ENCODE measurements at places on chromosomes 5 and 9.

GRCh38 chr9:91187311-91187964 lies 174.3 kb downstream of the AUH start:
- DNase-seq: no peak

DNA sequence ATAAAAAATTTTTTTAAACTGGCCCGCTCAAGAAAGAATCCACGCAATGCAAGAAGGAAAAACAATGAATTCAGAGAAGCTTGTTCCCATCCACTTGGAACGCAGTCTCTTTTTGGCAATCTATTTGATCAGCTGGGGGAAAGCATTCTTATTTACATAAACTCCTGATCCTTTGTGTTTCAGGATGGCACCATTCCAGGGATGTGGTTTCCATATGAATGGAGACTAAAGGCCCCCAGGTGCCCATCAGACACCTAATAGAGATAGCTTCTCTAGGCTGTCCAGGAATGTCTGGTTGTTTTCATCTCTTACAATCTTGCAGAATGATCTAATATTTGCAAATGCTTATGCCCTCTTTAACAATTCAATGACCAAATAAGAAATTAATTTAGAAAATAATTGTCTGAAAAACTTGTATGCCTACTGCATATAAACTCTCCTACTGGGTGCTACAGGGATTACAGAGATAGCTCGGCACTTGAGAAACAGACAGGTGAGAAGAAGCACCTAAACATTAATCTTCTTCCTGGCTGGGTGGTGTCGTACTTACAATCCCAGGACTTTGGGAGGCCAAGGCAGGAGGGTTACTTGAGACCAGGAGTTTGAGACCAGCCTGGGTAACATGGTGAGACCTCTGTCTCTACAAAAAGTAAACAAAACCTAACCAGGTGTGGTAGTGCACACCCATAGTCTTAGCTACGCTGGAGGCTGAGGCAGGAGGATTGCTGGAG lies 3.0 kb upstream of the RASGRF2 start:
- no peak for DNase-seq

DNA sequence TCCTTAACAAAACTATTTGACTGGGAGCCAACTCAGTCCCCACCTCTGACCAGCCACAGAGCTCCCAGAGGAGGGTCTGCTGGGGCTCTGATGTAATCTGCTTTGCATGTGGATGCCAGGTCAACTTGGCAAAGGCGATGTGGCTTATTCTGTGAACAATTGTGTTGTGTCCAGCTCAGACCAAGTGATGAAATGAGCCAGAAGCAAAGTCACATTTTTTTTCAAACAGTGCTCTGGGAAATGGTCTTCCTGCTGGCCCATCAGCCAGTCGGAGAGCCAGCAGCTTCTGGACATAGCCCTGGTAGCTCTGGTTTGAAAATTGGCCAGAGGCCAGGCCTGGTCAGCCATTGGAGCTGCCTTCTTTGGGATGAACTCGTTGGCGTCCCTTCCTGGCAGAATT lies 86.5 kb downstream of the ANGPTL2 start:
- no peak for DNase-seq

DNA sequence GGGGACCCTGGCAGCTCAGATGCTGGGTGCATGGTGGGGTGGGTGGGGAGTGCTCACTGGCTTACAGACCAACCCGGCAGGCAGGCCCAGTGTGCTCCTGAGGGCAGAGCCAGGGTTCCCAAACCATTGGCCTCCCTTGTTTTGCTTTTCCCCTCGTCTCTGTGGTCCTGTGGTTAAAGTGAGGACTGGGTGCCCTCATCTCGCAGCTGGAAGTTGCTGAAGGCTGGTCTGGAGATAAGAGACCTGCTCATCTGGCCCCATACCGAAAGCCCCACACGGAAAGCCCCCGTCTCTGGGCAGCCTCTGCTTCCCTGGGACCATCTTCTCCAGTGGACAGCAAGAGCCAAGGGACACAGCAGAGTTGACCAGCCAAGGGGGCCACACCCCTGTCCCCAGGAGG lies 9.8 kb upstream of the NACC2 start:
- DNase-seq: no peak

DNA sequence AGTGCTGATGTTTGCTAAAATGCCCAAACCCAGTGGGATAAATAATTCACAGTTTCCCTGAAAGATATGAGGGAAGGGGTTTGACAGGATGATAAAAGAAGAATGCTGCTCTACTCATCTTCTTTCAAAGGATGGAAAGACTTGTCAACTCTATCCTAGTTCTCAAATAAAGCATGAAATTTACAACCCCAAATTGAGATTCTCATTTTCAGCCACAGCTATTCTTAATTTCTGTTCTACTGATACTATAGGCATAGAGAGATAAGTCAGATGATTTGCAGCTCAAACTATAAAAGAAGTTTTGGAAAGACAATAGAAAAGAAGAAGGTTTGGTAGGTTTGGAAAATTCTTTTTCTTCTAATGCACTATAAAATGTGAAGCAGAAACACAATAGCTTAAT lies 542.6 kb downstream of the CSNK1G3 start:
- DNase-seq: no peak

GRCh38 chr5:201672-202071 lies 10.4 kb downstream of the LRRC14B start:
- DNase-seq: no peak

- DNase-seq: no peak
These were observed 1787.7 kb downstream of the EFNA5 start for GRCh38 chr5:105882956-105883481.

DNA sequence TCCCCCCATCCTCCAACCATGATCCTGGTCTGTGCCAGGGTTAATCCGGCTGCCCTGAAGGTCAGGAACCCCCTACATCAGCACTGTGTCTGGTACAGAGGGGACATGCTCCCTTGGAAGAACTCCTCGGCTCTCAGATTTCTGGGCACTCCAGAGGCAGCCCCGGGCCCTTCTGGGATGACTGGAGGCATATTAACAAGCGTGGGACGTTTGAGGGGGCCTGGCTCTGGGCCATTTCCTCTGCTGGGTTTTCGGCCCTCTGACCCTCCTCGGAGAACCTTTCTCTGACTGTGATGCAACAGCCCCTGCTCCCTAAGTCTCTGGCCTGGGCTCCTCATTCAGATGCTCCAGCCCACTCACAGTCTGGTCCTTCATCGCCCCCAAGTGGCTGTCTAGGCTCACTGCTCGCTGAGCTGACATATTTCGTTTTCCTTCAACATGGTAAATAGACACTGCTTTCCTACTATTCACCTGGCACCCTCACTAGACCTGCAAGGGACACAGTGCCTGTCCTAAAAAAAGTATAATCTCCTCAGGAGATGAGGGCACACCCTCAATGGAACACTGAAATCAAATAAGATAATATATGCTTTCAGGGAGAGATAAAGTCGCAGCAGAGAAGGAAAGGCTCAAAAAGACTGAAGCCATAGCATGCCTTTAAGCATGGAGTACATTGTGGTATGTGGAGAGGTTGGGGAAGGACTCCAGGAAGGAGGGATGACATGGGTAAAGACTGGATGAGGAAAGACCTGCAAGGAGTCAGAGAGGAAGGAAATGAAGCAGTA lies 404.7 kb upstream of the TRPC7 start:
- DNase-seq: no peak

DNA sequence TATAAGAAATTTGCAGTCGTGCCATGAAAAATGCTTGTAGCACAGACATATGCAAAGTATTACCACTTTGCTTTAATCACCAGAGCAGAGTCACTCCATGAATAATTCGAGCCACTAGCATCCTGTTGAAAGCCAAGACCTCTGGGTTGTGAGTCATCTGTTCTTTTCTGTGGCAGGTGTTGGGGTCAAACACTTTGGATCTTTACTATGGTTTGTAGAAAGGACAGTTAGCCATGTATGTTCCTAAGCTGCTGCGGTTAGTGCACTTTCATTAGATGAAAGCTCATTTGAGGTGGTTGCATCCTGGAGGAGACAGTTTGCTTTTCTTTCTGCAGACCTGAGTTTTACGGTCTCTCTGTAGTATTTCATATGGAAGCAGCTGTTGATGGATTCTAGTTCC lies 223.7 kb downstream of the DMRT2 start:
- DNase-seq: no peak

GRCh38 chr5:45093377-45093776 lies 284.6 kb downstream of the MRPS30 start:
- DNase-seq: no peak

GRCh38 chr5:181281077-181281983 lies 20.4 kb upstream of the TRIM52 start:
- no peak for DNase-seq

DNA sequence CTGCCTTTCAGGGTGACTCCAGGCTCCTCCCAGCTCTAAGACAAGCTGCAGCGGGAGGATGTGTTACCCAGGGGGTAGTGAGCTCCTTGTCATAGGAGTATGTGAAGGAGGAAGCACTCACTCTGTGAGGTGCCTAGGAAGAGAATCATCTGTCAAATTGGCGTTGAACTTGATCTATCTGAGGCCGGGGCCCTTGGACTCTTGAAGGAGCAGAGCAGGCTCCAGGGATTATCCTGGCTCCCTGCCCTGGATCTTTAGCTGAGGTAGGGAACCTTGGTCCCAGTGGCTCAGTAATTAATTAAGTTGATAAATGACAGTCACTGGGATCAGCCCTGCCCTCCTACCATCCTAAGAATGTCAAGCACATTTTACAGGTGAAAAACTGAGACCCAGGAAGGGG lies 15.5 kb downstream of the ADGRD2 start:
- no peak for DNase-seq

- no peak for DNase-seq
These were observed 14.3 kb downstream of the VLDLR start for GRCh38 chr9:2635922-2636321.

DNA sequence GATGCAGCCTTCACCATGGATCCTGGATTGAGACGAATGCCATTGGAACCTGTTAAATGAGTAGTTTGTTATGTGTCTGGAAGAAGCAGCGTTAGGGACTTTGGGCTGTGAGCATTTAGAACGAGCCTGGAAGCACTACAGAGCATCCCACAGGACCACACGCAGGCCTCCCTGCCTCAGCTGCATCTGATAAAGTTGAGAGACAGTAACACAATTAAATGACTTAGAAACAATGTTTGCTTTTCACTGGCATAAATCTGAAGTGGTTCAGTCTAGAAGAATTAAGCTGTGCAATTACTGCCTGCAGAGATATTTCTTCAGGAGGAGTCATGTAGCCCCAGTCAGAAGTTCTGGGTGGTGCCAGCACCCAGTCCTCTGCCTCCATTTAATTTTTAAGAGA lies 9.8 kb upstream of the TLX3 start:
- DNase-seq: no peak

- DNase-seq: peak; percentile 63
These were observed 1.7 kb downstream of the CAMSAP1 start for GRCh38 chr9:135905380-135906258.

DNA sequence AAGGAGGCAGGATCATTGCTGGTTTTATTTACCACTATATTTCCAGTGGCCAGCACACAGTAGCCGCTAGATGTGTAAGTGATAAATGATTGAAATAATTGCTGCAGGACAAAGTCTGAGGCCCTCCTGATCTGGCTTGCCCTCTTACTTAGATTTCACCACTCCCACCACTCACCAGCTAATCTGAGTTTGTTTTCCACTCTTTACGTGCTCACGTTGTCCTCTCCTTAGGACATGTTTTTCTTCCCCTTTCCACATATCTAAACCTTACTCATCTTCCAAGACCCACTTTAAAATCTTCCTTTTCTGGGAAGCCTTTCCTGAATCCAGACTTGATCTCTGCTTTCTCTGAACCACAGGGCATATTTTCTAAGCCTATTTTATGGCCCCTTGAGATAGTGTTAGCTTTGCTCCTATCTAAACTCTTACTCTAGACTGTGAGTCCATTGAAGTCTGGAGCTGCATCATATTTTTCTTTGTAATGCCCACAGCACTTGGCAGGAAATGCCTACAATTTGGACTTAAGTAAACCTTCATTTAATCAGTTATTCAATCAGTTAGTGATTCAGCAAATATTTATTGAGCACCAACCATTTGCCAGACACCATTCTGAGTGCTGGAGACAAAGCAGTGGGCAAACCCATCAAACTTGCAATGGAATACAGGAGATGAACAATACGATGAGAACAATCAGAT lies 2.4 kb downstream of the TLR4 start:
- no peak for DNase-seq

- DNase-seq: no peak
These were observed 51.5 kb downstream of the IL31RA start for GRCh38 chr5:55902696-55903095.

DNA sequence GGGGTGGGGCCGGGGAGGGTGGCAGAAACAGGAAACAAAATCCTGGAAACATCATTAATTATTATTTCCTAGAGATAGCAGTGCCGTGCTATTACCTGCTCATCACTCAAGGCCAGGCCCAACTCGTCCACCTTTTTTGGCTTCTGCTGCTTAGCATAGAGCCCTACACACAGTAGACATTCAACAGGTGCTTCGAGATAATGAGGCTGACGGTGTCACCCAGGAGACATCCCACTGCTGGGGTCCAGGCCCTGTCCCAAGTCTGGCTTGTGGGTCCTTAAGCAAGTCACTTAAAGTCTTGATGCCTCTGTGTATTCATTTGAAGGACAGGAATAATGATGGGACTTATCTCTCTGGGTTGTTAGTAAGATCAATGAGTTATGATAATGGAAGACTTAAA lies 506.6 kb downstream of the BNC2 start:
- no peak for DNase-seq

DNA sequence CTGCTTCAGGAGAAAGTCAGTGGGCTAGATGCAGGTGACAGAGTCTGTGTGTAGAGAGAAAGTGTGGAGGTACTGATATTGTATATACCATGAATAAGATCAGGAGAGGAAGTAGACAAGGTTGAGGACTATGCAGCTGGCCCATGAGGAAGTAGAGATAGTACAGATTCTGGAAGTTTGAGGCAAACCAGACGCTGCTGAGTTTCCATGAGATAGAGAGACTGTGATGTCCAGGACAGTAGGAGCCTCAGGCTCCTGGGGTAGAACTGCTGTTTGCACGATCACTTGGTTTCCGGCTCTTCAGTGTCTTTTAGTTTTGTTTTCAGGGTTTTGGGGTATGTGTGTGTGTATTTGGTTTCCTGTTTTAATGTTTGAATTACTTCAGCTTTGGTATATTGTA lies 13.6 kb downstream of the OTULINL start:
- DNase-seq: no peak

GRCh38 chr5:114447084-114447773 lies 85.4 kb downstream of the KCNN2 start:
- DNase-seq: no peak

- peak; percentile 68 for DNase-seq
These were observed 4.6 kb downstream of the NIPAL4 start for GRCh38 chr5:157464519-157465171.

- no peak for DNase-seq
These were observed 25.0 kb downstream of the MAST4 start for GRCh38 chr5:66621146-66621545.

GRCh38 chr9:20988061-20988460 lies 43.4 kb downstream of the HACD4 start:
- no peak for DNase-seq

- DNase-seq: no peak
These were observed 4.0 kb upstream of the THBS4 start for GRCh38 chr5:80031109-80031508.

- DNase-seq: no peak
These were observed 90.7 kb downstream of the GADD45G start for GRCh38 chr9:89695441-89695891.

DNA sequence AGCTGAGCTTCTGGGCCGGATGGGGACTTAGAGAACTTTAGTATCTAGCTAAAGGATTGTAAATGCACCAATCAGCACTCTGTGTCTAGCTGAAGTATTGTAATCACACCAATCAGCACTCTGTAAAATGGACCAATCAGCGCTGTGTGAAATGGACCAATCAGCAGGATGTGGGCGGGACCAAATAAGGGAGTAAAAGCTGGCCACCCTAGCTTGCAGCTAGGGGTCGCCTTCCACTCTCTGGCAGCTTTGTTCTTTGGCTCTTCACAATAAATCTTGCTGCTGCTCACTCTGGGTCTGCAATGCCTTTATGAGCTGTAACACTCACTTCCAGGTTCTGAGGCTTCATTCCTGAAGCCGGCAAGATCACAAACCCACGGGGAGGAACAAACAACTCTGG lies 354.0 kb downstream of the PRR16 start:
- DNase-seq: no peak

Data from stimulated activated CD4-positive, alpha-beta T cell treated with anti-CD3 and anti-CD28 coated beads, Interleukin-12 subunit alpha, Interleukin-12 subunit beta, amount 100 ng/mL, for 24 hours (primary cell).